Pancreas (tissue), 10 donors: ENCODE measurements at places on chromosomes 11 and 22. TPM values are rescaled to one million over a fixed set of nuclear protein-coding genes. Genes with fewer than 3 reads are reported as not detected.

- DNase-seq = no peak
Observed at GRCh38 chr11:7473717-7474116, 11.6 kb upstream of the OLFML1 start.

Gene MUC6
- total RNA-seq = 94.2 TPM

DNA sequence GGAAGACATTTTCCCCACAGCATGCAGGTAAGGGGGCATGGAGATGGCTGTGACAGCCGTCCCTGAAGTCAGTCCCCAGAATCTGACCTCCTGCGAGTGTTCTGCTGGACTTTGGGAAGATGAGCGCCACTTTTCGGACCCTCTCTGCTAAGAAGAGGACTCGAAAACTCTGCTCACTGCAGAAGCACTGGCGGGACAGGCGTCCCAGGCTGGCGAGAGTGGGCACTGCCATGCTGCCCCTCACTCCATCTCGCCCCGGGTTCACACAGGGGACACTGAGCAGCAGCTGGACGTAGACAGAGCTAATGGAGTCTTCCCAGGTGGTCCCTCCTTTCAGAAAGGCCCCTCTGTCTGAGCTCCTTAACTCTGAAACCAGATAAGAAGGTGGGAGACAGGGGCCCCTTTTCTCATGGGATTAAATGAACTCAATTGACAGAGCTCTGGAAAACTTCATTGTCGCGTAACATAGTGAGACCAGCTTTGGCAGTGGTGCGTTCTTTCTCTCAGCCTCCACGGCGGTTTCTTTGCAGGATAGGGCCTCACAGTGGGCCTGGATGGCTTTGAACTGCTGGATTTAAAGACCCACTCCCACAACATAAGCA, 4.8 kb downstream of the ADAMTS8 start:
- DNase-seq = no peak

GRCh38 chr11:11416917-11417316, 63.9 kb upstream of the CSNK2A3 start:
- DNase-seq = no peak

Gene KCNJ5
- total RNA-seq = 13.6 TPM

- no peak for DNase-seq
Observed at GRCh38 chr11:125720781-125721180, 25.3 kb upstream of the PATE1 start.

DNA sequence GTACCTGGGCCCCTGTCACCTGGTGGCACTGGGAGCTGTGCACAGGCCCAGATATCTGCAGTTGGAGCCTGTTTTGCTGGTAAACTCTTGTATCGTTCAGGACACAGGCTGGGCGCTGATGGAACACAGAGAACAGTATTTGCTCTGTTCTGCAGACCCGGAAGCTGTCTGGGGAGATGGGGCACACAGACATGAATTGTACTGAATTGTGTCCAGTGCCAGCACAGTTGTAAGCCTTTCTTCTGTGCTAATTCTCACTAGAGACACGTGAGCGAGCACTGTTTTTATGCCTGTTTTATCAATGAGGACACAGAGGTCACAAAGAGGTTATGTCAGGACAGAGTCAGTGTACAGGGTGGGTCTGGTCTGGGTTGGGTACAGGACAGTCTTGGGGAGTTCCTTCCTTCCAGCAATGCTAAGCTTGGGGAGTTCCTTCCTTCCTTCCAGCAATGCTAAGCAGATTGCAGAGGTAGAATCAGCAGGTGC, 24.4 kb upstream of the ACR start:
- DNase-seq = peak; percentile 13

GRCh38 chr11:75603791-75604736, 42.0 kb downstream of the SERPINH1 start:
- no peak for DNase-seq
